Cerebellar nuclear complex (tissue), 1 donor: ENCODE measurements at places on chromosomes 7 and 10.

- DNase-seq: no peak
Observed at GRCh38 chr7:78224923-78225322, 426.4 kb downstream of the PHTF2 start.

DNA sequence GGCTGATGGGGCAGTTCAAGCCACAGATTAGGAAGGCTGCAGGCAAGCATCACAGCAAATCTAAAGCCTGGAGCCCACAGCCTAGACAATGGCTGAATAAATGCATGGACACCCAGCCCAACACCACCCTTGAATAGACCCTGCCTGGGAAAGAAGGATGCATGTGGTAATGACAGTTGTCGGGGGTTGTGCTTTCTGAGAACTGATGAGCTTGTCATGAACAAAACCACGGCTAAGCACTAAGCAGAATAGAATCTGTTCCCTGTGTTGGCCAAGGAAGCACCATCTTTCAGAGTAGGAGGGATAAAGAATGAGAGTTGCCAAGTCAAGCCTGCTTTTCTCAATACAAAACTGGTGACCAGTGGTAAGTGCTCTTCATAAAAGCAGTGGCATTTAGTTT, 66.1 kb upstream of the JCAD start:
- no peak for DNase-seq

DNA sequence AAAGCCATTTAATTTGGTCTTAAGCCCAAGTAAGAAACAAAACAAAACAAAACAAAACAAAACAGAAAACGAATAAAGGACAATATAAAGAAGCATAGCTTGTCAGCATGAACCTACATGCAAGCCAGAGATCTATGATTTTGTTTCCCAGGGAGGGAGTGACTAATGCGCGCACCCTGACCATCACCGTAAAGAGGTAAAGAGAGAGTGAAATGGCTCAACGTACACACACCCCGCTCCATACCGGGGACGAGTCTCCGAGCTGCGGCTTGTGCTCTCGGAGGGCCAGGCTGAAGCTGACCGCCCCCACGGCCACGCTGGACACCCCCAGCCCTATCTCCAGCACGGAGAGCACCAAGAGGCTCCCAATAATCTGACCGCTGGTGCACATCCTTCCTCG, 1.1 kb downstream of the TMEM196 start:
- no peak for DNase-seq

DNA sequence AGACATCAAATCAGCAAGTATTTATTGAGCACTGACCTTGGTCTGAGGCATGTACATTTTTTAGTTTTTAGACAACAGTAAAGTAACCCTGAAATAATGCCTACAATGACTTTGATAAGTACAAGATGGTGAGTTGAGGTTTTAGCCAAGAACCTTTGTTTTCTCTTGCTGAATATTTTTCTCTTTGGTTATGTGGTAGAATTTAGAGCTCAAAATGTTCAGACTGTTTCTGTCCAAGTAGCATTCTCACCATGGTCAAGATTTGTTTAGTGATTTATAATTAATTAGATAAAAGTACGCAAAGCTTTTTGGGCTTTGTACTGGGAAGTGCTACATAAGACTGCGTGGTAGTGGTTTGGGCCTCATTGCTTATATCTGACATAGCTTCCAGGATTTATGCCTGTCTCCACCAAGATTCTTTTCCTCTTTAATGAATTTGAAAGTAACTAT, 102.4 kb downstream of the KAT6B start:
- DNase-seq: no peak

DNA sequence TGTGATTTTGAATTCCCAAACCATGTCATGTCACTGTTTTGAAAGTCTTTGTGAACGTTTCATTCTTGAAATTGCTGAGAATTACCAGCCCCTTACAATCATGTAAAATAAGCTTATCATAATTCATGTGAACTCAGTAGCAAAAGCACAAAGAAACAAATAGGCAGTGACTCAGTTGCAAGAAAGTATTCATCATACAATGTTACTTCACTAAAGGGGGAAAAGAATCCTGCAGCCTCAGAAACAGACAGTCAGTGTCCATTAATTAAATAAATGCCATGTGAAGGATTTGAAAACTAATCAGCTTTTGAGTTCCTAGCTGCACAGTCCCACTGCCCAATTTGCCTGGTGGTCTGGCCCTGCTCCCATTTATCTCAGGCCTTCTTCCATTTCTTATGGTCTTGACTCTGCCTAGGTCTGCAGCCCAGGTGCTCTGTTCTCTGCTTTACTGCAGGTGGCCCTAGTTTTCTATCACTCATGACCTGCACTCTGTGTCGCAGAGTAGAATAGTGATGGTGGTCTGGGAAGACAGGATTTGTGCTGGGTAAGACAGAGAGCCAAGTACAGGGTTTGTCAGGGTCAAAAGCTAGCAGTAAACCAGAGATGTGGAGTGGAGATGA, 99.7 kb downstream of the PLCE1 start:
- DNase-seq: no peak

- DNase-seq: no peak
Observed at GRCh38 chr7:73718905-73719805, at the start of gene STX1A. Gene STX1A (minus strand): TSS chr7:73719669. CDS start chr7:73719631, 38 bp downstream.

DNA sequence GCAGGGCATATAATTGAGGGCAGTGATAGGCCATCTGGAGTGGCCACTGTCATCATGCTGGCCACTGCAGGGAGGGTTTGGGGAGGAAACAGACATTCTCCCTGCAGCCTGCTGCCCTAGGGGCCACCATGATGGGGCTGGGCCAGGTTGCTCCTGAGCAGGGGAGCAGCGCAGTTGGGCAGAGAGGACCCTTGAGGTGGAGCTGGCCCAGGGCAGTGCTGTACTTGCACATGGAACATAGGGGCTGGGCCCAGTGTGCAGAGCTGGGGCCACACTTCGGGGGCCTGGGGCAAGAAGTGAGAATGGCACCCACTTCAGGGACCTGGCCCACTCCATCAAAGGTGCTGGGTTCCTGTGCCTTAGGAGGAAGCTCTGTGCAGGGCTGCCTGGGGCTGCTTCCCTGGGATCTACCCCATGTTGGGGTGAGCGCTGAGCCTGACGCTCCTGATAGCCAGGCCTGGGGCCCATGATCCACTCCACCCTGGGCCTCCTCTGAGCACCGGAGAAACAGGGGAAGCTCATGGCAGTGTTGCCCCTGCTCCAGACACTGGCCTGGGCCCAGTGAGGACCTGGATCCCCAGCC, 21.3 kb upstream of the NUB1 start:
- DNase-seq: no peak

GRCh38 chr7:99618726-99619125, 2.0 kb downstream of the ZSCAN25 start:
- DNase-seq: no peak

- DNase-seq: no peak
Observed at GRCh38 chr10:24518981-24519597, 204.6 kb downstream of the ARHGAP21 start.
